Tibial artery (tissue), 4 donors: ENCODE measurements at places on chromosomes 4 and X.
A peak's percentile ranks its signal among the peaks of the same experiment; 100 is the strongest.

GRCh38 chrX:37692918-37693317 is 7.3 kb downstream of the XK start:
- no peaks in the 10 kb centered on the region for H3K36me3 ChIP-seq
- no peak for DNase-seq
- H3K4me1 ChIP-seq, result no peaks in the 10 kb centered on the region
- no peaks in the 10 kb centered on the region for H3K27me3 ChIP-seq
- H3K4me3 ChIP-seq, result no peak overlapping the region

DNA sequence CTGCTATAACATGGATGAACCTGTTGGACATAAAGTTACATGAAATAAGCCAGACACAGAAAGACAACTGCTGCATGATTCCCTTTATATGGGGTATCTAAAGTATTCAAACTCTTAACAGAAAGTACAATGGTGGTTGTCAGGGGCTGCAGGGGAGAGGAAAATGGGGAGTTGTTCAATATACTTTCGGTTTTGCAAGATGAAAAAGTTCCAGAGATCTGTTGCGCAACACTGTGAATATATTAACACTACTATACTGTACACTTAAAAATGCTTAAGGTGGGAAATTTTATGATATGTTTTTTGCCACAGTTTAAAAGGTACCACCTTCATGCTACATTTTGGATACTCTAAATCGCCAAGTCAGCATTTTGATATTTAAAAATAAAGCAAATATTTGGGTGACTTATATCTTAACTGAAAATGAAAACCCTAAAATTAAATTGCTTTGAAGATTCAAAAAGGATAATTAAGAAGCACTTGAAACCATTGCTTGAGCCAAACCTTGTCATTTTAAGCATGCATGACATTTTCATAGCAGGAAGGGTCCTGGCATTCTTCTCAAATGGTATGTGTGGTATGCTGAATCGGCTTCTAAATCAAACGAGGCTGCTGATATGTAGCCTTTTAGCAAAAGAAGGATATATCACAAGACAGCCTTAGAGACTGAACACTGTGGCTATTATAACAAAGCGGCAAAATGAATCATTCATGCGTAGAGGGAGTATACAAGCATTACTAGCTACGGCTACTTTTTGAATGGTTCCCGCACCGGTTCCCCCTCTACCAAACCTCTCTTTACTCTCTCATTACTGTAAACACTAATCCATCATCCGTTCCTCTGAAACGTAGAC is 607.1 kb upstream of the DIPK2B start:
- no peaks in the 10 kb centered on the region for H3K4me1 ChIP-seq
- DNase-seq, result no peak
- peak overlapping the region; percentile 59 for H3K27ac ChIP-seq
- no peaks in the 10 kb centered on the region for H3K27me3 ChIP-seq

DNA sequence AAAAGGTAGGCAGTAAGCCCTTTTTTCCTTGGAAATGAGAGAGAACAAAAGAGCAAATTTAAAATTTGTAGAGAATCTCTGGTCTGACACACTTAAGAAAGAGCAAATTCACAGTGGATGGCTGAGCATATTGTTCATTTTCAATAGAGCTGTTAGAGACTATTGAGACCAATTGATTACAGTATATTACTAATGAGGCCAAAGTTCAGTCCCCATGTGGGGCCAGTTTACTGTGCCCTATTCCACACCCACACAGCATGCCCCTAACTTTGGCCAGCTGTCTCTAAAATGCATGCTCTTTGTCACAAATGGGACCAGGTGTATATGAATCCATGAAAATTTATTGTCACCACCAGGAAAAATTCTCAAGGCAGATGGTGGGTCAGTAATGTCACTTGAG is 470.5 kb downstream of the PCDH7 start:
- no peak for DNase-seq
- H3K36me3 ChIP-seq, result no peaks in the 10 kb centered on the region
- no peak overlapping the region for H3K27ac ChIP-seq
- H3K4me3 ChIP-seq, result no peak overlapping the region
- no peaks in the 10 kb centered on the region for H3K27me3 ChIP-seq

GRCh38 chr4:183229397-183229796 is 90.7 kb downstream of the CLDN22 start:
- H3K4me1 ChIP-seq, result no peaks in the 10 kb centered on the region
- no peaks in the 10 kb centered on the region for H3K27me3 ChIP-seq
- H3K4me3 ChIP-seq, result no peak overlapping the region
- no peak overlapping the region for H3K27ac ChIP-seq

- no peak for DNase-seq
- H3K4me3 ChIP-seq, result no peak overlapping the region
- no peaks in the 10 kb centered on the region for H3K27me3 ChIP-seq
- no peaks in the 10 kb centered on the region for H3K36me3 ChIP-seq
- H3K27ac ChIP-seq, result no peak overlapping the region
Observed at GRCh38 chrX:2811271-2811670, 17.5 kb upstream of the GYG2 start.

GRCh38 chrX:23554304-23554703 is 113.0 kb upstream of the PRDX4 start:
- H3K36me3 ChIP-seq, result no peaks in the 10 kb centered on the region
- H3K27ac ChIP-seq, result no peak overlapping the region
- no peaks in the 10 kb centered on the region for H3K4me1 ChIP-seq
- no peak for DNase-seq

DNA sequence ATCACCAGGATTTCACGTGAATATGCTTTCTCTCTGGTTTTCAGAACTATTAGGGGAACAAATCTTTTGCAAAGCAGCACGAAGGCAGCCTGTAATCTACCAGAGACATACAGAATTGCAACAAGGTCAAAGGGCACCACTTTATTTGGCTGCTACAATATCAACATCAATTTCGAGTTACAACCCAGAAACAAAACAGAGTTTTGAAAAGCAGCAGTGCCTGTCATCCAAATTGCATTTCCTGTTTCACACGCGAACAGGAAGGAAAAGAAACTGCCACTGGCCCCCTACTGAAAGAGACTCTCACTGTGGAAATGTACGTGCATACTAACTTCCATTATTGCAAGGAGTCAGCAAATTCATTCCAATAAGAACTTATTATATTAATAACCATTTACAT is 17.1 kb upstream of the C1QTNF7 start:
- H3K27ac ChIP-seq, result no peak overlapping the region
- DNase-seq, result no peak
- no peaks in the 10 kb centered on the region for H3K36me3 ChIP-seq
- no peak overlapping the region for H3K4me3 ChIP-seq

DNA sequence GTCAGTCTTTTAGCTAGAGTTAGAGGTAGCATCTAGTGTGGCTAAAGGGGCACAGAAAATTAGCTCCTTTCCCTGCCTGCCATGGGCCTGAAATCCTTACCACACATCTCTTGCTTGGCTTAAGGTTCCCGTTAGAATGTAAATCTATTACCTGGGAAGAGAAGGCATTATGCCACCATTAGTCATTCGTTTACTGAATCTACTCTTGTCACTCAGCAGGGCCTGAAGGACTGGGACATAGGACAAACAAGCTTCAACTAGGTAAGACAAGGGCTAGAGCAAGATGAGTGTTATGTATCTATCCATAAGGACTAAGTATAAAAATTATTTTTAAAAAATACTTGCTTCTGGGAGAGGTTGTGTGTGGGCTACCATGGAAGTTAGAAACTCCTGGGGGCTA is 112.4 kb downstream of the CT47B1 start:
- no peak overlapping the region for H3K27ac ChIP-seq
- H3K4me3 ChIP-seq, result no peak overlapping the region
- no peaks in the 10 kb centered on the region for H3K27me3 ChIP-seq

DNA sequence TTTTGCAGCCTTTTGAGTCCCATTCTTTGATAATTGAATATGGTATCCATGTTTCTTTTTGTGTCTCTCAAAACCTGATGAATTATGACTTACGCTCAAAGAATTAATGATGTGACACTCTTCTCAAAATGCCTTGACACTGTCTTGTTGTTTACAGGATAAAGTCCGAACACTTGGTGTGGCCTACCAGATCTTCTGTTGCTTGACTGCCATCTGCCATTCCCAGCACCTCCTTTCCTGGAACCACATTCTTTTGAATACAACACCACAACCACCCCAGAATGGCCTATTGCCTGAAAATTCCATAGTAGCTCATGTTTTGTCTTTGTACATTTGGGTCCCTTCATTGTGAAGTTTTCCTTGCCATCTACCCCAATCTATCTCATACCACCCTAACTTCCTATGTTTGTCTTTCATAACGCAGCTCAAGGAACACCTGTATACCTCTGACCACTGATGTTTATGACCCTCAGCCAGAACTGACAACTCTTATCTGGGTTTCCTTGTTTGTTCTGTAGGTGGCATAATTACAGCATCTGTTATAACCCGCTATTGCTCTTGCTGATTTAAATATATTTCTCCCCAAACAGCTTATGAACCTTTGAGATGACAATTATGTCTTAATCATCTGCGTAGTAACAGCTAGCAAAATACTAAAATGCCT is 991.3 kb downstream of the RAB28 start:
- H3K4me1 ChIP-seq, result no peaks in the 10 kb centered on the region
- no peak for DNase-seq
- no peaks in the 10 kb centered on the region for H3K27me3 ChIP-seq
- no peaks in the 10 kb centered on the region for H3K36me3 ChIP-seq
- H3K27ac ChIP-seq, result no peak overlapping the region

- H3K36me3 ChIP-seq, result no peaks in the 10 kb centered on the region
- peaks cover 14% of the 10 kb centered on the region for H3K4me1 ChIP-seq
- peak; percentile 24 for DNase-seq
- H3K4me3 ChIP-seq, result peak within 1 kb of the TSS; percentile 37
Observed at GRCh38 chr4:74364652-74365491, at the start of gene EREG. Gene EREG, plus strand, starts transcription at chr4:74365145. Its CDS starts 164 bp downstream, at chr4:74365309.

- H3K4me1 ChIP-seq, result no peaks in the 10 kb centered on the region
- H3K27me3 ChIP-seq, result no peaks in the 10 kb centered on the region
- peak overlapping the region; percentile 81 for H3K27ac ChIP-seq
- H3K36me3 ChIP-seq, result peaks cover 3% of the 10 kb centered on the region
Observed at GRCh38 chr4:103098756-103099440, 736 bp downstream of the BDH2 start.

- DNase-seq, result no peak
- H3K4me1 ChIP-seq, result no peaks in the 10 kb centered on the region
- H3K36me3 ChIP-seq, result no peaks in the 10 kb centered on the region
Observed at GRCh38 chr4:92237559-92237958, 66.2 kb upstream of the GRID2 start.

DNA sequence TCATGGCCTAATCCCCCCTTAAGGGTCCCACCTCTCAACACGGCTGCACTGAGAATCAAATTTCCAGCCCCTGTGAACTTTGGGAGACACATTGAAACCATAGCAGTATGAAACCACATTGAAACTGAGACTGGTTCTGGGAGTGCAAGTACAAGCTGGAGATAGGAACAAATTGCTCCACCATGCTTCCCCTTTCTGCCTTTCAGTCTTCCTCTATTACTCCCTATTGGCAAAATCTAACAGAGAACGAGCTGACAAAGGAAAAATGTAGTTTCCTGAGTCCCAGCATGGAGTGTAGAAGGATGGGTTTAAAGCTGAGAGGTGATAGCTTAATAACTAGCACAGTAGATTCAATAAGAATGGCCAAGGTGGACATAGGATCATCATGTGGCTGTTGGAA is 161.7 kb upstream of the RPL34 start:
- no peak overlapping the region for H3K27ac ChIP-seq
- no peaks in the 10 kb centered on the region for H3K27me3 ChIP-seq
- no peak for DNase-seq
- H3K4me3 ChIP-seq, result no peak overlapping the region
- H3K36me3 ChIP-seq, result no peaks in the 10 kb centered on the region

- H3K27ac ChIP-seq, result no peak overlapping the region
- H3K27me3 ChIP-seq, result no peaks in the 10 kb centered on the region
- DNase-seq, result no peak
Observed at GRCh38 chrX:68789966-68790365, 38.9 kb upstream of the EFNB1 start.

DNA sequence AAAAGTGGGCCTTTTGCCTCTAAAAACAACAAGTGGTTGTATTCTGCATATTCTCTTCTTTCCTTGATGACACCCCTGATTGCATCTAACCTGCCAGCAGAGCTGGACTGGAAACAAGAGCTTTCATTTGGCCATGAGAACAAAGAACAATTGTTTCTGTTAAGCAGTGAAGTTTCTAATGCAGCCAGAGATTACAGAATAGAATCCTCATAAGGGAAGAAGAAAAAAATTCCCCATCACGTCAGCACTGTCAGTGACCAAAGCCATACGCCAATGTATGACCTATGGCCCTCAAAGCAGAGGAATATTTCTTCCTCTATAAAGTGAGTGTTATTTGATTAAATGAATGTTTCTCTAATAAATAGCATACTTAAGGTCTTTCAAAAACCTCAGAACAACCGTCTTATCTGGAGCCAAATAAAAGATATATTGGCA is 529.1 kb upstream of the INTU start:
- H3K4me3 ChIP-seq, result no peak overlapping the region
- no peaks in the 10 kb centered on the region for H3K27me3 ChIP-seq
- no peak overlapping the region for H3K27ac ChIP-seq
- H3K36me3 ChIP-seq, result no peaks in the 10 kb centered on the region
- H3K4me1 ChIP-seq, result no peaks in the 10 kb centered on the region
